NCI-H774 (cell line): ENCODE measurements at places on chromosomes 16 and 17.

- DNase-seq: no peak
Measured at GRCh38 chr17:54544249-54544648, 356.4 kb upstream of the TOM1L1 start.

- no peak for DNase-seq
Measured at GRCh38 chr17:51071556-51071955, 49.1 kb downstream of the SPAG9 start.

GRCh38 chr17:73705594-73705993, 61.3 kb upstream of the SDK2 start:
- DNase-seq: no peak

- DNase-seq: no peak
Measured at GRCh38 chr16:31253642-31254045, 6.1 kb upstream of the ITGAM start.

DNA sequence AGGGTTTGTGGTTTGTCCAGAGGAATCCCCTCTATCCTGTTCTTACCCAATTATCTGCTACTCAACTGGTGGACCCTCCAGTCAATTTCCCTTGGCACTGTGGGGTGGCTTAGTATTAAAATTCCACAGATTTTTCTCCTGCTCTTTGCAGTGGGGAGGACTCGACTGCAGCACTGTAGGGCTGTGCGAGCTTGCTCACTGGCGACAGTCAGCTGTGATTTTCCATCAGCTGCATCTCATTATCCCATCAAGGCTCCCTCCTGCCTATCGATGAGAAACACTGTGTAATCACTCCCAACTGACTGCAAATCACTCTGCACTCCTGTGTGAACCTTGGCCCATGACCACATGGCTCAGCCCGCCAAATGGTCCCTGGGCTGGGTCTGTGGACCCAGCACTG, 90.5 kb upstream of the MAF start:
- DNase-seq: no peak
